ENCODE measurements at places on chromosomes 5 and 9. TPM values are rescaled to one million over a fixed set of nuclear protein-coding genes. Genes with fewer than 3 reads are reported as not detected.

The PCDHA11 gene
- total RNA-seq, result not detected

The PDE4D gene
- 35.9 TPM for total RNA-seq

The TAF11L4 gene
- total RNA-seq, result not detected

The STPG3 gene
- not detected for total RNA-seq

The EGFL7 gene
- total RNA-seq, result 0.36 TPM

The ACER2 gene
- 4.5 TPM for total RNA-seq

The DMRT2 gene
- total RNA-seq, result not detected

The SNCB gene
- total RNA-seq, result not detected

The DOK3 gene
- total RNA-seq, result 3.7 TPM

The STXBP1 gene
- total RNA-seq, result 34.6 TPM

The CDC25C gene
- total RNA-seq, result not detected

The IQGAP2 gene
- total RNA-seq, result 66.7 TPM

The STOM gene
- total RNA-seq, result 17.9 TPM

The KIAA1958 gene
- total RNA-seq, result 11.8 TPM

The TAF11L10 gene
- total RNA-seq, result not detected

- no peaks in the 10 kb centered on the region for H3K36me3 ChIP-seq
- peaks cover 1% of the 10 kb centered on the region for H3K4me1 ChIP-seq
- no peak for DNase-seq
- H3K4me3 ChIP-seq, result no peak overlapping the region
- peaks cover 8% of the 10 kb centered on the region for H3K27me3 ChIP-seq
- no peak overlapping the region for H3K27ac ChIP-seq
Observed at GRCh38 chr9:70696694-70697335, 282.4 kb upstream of the KLF9 start.

GRCh38 chr9:78860801-78861475 lies 564.0 kb downstream of the PSAT1 start:
- no peak for DNase-seq
- H3K4me1 ChIP-seq, result no peaks in the 10 kb centered on the region
- H3K27me3 ChIP-seq, result no peaks in the 10 kb centered on the region
- H3K4me3 ChIP-seq, result no peak overlapping the region
- H3K36me3 ChIP-seq, result no peaks in the 10 kb centered on the region

DNA sequence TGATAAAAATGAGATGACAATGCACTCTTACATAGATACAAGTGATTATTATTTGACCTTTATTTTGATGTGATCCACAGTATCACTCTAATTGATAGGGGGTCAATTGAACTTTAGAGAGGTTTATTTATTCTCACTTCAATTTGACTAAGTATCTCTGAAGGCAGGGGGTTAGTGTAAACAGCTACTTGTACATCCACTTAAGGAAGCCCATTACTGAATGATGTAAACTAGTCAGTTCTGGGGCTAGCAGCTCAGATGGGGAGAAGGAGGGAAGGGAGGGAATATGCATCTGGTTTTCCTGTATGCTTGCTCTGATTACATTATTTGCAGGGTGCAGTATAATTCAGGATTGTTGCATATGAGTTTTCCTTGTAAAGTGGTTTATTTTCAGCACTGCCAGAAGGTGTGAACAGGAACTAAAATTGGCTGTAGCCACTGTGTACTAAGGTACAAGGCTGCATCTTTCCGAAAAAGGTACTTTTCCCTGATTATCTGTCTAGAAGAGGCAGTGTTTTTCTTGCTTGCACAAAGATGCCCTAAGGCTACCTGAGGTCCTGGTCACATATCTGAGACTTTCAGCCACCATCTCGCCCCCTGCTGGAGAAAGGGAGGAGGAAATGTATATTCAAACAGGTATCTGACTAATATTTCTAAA lies 51.2 kb downstream of the MRPS27 start:
- no peaks in the 10 kb centered on the region for H3K27me3 ChIP-seq
- peak; percentile 7 for DNase-seq
- no peak overlapping the region for H3K4me3 ChIP-seq
- H3K4me1 ChIP-seq, result peaks cover 11% of the 10 kb centered on the region
- no peak overlapping the region for H3K27ac ChIP-seq

DNA sequence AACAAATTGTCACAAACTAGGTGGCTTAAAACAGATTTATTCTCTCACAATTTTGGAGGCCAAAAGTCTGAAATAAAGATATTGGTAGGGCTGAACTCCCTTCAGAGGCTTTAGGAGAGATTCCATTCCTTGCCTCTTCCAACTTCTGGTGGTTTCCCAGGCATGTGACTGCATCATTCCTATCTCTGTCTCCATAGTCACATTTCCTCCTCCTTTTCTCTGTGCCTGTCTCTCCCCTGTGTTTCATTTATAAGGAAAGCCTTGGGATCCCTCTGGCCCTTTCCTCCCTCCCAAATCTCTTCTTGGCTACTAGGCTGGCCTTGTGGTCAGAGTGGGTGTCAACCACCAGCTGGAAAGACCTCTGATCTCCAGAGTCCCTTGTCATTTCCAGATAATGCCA lies 78.2 kb downstream of the SNX18 start:
- no peak overlapping the region for H3K27ac ChIP-seq
- H3K4me3 ChIP-seq, result no peak overlapping the region
- H3K4me1 ChIP-seq, result peaks cover 3% of the 10 kb centered on the region

DNA sequence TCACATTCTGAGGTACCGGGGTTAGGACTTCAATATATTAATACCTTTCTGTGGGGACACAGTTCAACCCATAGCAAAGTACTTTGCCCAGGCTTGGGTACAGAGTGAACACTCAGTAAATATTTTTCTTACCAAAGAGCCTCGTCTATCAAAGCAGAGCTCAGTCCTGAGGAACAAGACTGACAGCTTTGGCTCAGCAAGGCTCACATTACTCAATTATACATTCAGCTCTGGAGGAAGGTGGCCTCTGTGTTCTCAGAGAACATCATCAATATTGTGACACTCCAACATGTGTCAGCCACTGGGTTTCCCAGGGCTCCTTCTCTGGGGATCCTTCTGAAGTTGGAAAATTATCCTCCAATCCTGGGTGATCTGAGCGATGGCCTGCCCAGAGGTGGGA lies 186.4 kb downstream of the NMUR2 start:
- no peak overlapping the region for H3K4me3 ChIP-seq
- no peaks in the 10 kb centered on the region for H3K4me1 ChIP-seq
- H3K36me3 ChIP-seq, result no peaks in the 10 kb centered on the region
- H3K27ac ChIP-seq, result no peak overlapping the region
- no peak for DNase-seq
- no peaks in the 10 kb centered on the region for H3K27me3 ChIP-seq

DNA sequence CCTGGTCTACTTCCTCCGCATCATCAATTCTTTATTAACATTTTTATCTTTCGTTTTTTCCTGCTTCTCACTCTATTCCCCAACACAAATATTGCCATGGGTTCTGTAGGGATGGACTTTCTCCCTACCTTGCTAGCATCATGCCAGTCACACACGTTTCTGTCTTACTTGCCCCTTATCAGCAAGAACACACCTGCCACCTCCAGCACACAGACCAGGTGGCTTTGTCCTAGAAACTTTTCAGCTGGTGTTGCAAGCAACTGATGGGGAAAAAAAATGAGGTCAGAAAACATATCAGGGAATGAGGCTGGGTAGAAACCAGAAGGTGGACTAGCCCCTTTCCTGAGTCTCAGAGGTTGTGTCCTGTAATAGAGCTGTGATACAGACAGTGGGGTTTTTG lies 5.8 kb downstream of the SH3RF2 start:
- H3K36me3 ChIP-seq, result no peaks in the 10 kb centered on the region
- no peak for DNase-seq
- H3K27me3 ChIP-seq, result peaks cover 19% of the 10 kb centered on the region
- H3K4me1 ChIP-seq, result no peaks in the 10 kb centered on the region

DNA sequence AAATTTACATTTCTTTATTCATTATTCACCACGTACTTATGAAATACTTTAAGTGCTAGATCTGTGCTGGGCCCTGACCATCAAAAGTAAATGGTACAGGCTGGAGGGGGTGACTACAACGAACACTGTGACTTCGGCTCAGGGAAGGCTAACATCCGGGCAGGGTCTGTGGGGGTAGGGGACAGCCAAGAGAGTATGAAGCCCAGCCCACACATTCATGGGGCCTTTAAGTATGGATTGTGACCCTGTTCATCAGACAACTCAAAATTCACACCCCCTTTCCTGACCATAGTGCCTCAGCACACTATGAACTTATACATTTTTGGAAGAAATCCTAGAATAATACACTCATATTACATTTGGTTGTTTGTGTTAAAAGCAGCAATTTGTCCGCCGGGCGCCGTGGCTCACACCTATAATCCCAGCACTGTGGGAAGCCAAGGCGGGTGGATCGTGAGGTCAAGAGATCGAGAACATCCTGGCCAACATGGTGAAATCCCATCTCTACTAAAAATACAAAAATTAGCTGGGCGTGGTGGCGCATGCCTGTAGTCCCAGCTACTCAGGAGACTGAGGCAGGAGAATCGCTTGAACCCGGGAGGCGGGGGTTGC lies 33.3 kb downstream of the MORN5 start:
- H3K27me3 ChIP-seq, result peaks cover 4% of the 10 kb centered on the region
- H3K4me3 ChIP-seq, result no peak overlapping the region
- DNase-seq, result no peak
- no peaks in the 10 kb centered on the region for H3K36me3 ChIP-seq
- no peaks in the 10 kb centered on the region for H3K4me1 ChIP-seq
- no peak overlapping the region for H3K27ac ChIP-seq

- H3K36me3 ChIP-seq, result peaks cover 2% of the 10 kb centered on the region
- H3K27me3 ChIP-seq, result no peaks in the 10 kb centered on the region
- no peak for DNase-seq
- H3K4me1 ChIP-seq, result peaks cover 17% of the 10 kb centered on the region
- H3K27ac ChIP-seq, result peak overlapping the region; percentile 44
Observed at GRCh38 chr9:128943832-128944620, 3.4 kb downstream of the DOLK start.

DNA sequence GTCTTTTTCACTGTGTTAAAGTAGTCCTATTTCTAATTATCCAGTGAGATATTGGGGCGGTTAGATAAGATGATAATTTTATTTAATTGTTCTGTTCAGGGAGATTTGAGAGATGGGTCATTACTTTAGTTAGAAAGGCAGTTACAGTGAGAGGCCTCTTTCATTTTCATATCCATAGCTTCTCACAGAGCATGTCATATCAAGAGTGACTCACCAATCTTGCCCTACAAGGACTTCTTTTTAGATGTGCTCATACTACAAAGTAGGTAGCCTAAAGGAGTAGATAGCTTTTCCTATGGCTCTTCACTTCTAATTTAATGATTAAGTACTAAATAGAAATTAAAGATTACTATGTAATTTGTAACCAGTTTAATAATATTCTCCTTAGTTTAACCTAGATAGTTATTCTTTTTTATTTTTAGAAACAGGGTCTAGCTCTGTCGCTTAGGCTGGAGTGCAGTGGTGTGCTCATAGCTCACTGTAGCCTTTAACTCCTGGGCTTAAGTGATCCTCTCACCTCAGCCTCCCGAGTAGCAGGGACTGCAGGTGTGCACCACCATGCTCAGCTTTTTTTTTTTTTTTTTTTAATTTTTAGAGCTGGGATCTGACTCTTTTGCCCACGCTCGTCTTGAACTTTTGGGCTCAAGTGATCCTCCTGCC lies 71.0 kb downstream of the FER start:
- no peak overlapping the region for H3K4me3 ChIP-seq
- no peaks in the 10 kb centered on the region for H3K27me3 ChIP-seq
- no peak overlapping the region for H3K27ac ChIP-seq
- H3K36me3 ChIP-seq, result peaks cover 8% of the 10 kb centered on the region
- no peak for DNase-seq
- H3K4me1 ChIP-seq, result no peaks in the 10 kb centered on the region

DNA sequence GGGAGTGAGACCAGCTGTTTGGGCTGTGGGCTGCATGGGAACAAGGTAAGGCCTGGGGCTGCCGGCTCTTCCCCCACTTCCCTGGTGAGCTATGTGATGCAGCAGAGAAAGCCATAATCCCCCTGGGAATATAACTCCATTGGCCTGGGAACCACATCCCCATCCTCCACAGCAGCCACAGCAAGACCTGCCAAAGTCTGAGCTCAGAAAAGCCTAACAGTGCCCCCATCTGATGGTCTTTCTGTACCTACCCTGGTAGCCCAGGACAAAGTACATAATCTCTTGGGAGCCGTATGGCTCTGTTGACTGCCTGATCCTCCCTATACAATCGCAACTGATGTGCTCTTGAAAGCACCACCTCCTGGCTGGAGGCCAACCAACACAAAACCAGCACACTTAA lies 432.6 kb downstream of the CDH18 start:
- no peaks in the 10 kb centered on the region for H3K4me1 ChIP-seq
- no peak for DNase-seq
- no peak overlapping the region for H3K4me3 ChIP-seq
- H3K36me3 ChIP-seq, result no peaks in the 10 kb centered on the region
- H3K27me3 ChIP-seq, result no peaks in the 10 kb centered on the region

- H3K4me3 ChIP-seq, result peak overlapping the region; percentile 80
- no peaks in the 10 kb centered on the region for H3K27me3 ChIP-seq
- peak overlapping the region; percentile 93 for H3K27ac ChIP-seq
- H3K4me1 ChIP-seq, result peaks cover 19% of the 10 kb centered on the region
Observed at GRCh38 chr5:1793966-1794900, 5.4 kb downstream of the MRPL36 start.

Measured in naive thymus-derived CD8-positive, alpha-beta T cell (primary cell).